ENCODE measurements at places on chromosomes 3 and 15. TPM values are rescaled to one million over a fixed set of nuclear protein-coding genes. Genes with fewer than 3 reads are reported as not detected.

Gene TP53BP1
- 34.9 TPM for total RNA-seq

Gene RGMA
- not detected for total RNA-seq

Gene CCDC54
- not detected for total RNA-seq

Gene FBXO40
- total RNA-seq, result not detected

Gene ADAMTSL3
- total RNA-seq, result not detected

Gene DNAJA4
- total RNA-seq, result 51.4 TPM

Gene SCG3
- not detected for total RNA-seq

- DNase-seq, result no peak
Observed at GRCh38 chr15:76636059-76636458, 269.1 kb downstream of the SCAPER start.

DNA sequence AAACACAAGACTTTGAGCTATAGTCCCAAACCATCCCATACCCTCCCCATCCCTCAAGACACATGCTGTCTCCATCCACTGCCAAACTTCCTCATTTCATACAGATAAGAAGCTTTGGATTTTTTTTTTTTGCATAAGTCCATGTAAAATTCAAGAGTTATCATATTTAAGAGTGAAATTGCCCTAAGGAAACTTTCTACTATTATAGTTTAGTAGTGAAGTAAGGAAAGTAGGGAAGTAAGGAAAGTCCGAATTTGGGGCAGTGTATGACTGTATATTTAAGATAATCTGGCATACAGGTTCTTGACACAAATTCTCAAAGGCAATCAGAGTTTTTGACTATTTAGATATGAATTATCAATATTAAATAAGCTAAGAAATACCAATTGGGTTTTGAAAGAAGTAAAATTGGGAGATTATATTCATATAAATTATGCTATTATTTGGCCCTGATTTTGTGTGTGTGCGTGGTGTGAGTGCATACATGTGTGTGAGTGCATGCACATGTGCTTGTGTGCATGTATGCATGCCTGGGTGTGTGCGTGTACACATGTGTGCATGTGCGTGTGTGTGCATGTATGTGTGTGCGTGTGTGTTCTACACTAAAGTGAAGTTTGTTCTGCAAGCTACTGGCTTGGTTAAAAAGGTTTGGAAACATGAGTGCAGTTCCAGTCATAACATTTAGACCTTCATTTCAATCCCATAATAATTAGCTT lies 83.6 kb upstream of the MBNL1 start:
- DNase-seq, result no peak

GRCh38 chr3:149626671-149627070 lies 31.2 kb downstream of the WWTR1 start:
- DNase-seq, result no peak

GRCh38 chr15:85324202-85324601 lies 56.2 kb upstream of the AKAP13 start:
- DNase-seq, result no peak

DNA sequence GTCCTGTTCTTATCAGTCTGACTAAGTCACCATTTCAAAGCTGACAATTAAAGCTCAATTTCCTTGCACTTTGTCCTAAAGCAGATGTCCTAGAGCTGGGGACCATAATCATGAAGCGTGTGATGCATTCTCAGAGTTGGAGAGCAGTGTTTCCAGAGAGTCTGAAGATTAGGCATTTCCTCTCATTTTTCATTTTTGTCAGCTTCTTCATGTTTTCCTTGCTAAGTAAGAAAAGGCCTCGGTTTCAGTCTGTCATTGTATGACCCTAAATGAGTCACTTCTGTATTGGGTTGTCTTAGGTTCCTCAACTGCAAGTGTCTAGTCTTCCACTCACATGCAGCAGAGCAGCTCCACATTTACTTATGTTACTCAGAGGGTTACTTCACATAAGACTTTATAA lies 257.2 kb upstream of the TPRG1 start:
- DNase-seq, result no peak

DNA sequence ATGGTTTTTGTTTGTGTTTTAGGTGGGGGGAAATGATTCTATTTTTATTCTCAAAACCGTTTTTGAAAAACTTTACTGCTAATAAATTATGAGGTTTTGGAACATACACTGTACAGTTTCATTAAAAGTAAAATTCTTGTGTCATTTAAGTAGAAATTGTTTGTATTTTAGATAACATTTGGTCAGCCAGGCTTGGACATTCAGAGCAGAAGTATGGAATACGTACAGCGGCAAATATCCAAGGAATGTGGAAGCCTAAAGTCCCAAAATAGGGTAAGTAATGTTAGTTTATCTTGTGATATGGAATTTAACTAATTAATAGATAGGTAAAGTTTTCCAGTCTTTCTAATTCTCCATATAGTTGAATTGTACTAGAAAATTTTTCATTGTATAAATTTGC lies 96.6 kb downstream of the SPRED1 start:
- no peak for DNase-seq

GRCh38 chr3:58237238-58237940 lies at the start of gene ABHD6:
ABHD6 (plus strand) TSS chr3:58237792; CDS start chr3:58256587, 18,795 bp downstream.
- peak; percentile 75 for DNase-seq

All from naive thymus-derived CD8-positive, alpha-beta T cell (primary cell).